Stimulated activated CD8-positive, alpha-beta memory T cell treated with anti-CD3 and anti-CD28 coated beads, Interleukin-4, amount 100 ng/mL, for 1 hour (primary cell): ENCODE measurements at places on chromosomes 7 and 10.

GRCh38 chr7:20229646-20230500 is 12.7 kb upstream of the MACC1 start:
- DNase-seq = no peak

DNA sequence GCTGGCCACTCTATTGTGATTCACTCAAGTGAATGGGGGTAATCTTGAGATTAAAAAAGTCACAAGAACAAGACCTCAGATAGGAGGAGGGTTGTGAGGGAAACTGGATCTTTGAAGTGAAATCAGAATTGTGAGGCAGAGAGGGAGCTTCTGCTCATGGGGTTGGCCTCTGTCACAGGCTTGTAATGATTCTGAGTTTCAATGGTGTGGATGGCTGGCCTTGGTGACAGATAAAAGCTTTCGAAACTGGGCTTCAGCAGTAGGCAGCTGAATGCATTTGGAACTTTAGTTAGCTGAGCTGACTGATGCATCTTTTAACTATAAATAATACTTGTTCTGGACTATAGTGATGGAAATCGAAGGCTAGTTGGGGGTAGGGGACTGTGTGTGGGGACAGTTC is 12.2 kb downstream of the TAS2R60 start:
- DNase-seq = no peak

GRCh38 chr10:130491011-130491692 is 355.0 kb downstream of the GLRX3 start:
- DNase-seq = no peak

GRCh38 chr10:78442836-78443550 is 409.3 kb downstream of the RPS24 start:
- DNase-seq = no peak

DNA sequence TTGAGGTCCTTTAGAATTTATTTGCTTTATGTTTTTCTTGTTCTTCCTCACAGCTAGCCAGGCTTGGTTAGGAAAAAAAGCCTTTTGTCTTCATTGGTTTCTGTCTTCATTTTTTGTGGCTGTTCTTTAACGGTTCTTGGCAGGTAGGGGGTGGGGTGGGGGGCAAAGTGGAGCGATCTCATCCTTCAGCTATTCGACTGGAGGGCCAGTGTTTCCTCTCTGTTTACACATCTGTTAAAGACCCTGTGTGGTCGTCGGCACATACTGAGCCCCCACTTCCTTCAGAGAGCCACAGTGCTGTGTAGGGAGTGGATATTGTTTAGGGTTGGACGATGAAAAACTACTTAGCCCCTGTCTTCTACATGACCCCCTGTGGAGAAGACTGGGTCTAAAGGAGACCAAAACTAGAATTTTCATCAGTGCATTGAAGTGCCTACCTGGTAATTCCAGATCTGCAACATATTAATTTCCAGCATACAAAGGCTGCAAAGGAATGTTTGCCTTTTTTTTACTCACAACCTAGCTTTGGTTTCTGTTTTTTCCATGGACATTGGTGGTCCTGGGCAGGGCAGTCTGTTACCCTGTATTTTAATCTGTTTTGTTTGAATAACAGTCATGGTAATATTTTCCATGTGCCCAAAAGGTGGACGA is 29.0 kb downstream of the PRPF18 start:
- DNase-seq = no peak

DNA sequence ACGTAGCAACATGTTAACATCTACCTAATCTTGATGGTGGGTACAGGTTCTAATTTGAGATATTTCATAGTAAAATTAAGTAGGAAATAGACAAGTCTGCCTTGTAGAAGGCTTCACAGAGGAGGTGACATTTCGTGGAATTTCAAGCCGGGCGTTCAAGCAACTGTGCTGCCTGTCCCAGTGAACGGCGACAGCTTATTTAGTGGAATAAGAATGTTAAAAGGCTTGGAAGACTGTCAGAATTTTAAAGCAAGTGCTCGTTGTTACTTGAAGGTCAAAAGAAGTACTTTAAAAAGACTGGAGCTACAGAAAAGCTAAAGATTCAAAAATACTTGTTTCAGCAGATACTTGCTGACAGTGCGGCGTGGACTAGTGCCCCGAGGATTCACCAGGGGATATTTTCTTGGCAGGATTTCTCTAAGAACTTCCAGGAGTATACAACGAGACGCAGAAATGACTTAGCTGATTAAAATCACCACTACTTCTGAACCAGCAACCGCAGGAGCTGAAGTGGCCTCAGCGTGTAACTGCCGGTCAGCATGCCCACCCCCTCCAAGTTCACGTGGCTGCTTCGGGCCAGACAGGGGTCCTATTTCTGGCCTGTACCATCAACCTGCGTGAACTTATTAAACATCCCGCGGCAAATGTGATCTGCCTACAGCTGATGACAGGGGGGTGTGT is 46.5 kb downstream of the CTBP2 start:
- no peak for DNase-seq

DNA sequence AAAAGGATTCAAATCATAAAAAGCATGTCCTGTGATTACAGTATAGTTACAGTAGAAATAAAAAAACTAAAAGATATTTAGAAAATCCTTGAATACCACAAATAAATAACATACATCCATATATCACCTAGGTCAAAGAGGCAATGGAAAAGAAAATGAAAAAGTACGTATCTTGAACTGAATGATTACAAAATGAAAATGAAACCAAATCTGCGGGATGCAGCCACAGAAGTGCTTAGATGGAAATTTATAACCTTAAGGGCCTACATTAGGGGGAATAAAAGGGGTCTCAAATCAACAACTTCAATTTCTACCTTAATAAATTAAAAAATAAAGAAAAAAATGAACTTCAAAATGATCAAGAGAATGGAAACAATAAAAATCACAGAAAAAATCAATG is 879.0 kb upstream of the CELF2 start:
- no peak for DNase-seq

- DNase-seq = no peak
Measured at GRCh38 chr7:2757361-2757903, 69.4 kb downstream of the AMZ1 start.

- DNase-seq = no peak
Measured at GRCh38 chr7:129163875-129164544, 19.5 kb downstream of the TSPAN33 start.

- DNase-seq = no peak
Measured at GRCh38 chr7:14048889-14049288, 59.4 kb upstream of the ETV1 start.

GRCh38 chr10:45428611-45429510 is 54.8 kb downstream of the ALOX5 start:
- DNase-seq = no peak

- no peak for DNase-seq
Measured at GRCh38 chr10:120396228-120396627, 60.8 kb upstream of the PLPP4 start.

- no peak for DNase-seq
Measured at GRCh38 chr10:122510736-122511135, 49.4 kb downstream of the HTRA1 start.
